ENCODE measurements at places on chromosomes 2 and 18.

DNA sequence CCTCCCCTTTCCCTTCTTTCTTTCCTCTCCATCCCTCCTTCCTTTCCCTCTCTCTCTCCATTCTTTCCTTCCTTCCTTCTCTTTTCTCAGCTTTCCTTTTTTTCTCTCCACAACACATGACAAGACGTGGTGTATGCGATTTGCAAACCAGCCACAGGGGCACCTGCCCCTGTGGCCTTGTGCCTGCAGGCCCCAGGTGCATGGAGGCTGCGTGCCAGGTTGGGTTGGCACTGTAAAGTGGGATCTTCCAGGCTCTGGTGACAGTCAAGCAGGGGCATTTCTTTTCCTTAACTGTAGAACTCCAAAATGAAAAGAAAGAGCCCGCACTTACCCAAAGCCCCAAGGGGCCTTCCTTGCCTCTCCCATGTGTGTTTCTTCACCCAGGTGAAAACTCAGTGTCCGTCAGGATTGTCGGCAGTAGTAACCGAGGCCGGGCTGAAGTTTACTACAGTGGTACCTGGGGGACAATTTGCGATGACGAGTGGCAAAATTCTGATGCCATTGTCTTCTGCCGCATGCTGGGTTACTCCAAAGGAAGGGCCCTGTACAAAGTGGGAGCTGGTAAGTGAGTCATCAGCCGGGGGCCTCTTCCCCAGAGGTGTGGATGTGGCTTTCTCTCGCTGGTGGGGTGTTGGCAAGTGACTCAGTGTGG is 50.9 kb downstream of the MARCO start:
- no peak for DNase-seq

DNA sequence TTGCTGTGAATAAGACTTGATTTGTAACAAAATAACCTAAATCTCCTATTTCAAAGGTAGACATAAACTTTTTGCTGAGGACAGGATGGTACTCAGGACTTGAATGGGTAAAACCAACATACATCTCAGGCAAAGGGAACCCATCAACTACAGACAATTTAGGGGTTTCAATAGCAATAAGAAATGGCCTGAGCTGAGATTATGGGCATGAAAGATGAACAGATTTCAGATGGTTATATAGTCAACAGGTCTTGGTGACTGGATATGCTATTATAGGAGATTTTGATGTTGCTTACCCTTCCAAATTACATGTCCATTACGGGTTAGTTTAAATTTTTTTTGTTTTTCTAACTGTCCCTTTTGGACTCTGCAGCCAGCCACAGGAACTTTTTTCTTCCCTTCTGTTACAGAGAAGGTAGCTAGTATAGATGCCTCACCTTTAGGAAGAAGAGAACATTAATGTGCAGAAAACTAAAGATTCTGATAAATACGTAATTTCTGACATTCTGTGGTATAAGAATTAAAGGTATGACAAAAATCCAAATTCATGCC is 4.6 kb downstream of the RPS27A start:
- DNase-seq: no peak

DNA sequence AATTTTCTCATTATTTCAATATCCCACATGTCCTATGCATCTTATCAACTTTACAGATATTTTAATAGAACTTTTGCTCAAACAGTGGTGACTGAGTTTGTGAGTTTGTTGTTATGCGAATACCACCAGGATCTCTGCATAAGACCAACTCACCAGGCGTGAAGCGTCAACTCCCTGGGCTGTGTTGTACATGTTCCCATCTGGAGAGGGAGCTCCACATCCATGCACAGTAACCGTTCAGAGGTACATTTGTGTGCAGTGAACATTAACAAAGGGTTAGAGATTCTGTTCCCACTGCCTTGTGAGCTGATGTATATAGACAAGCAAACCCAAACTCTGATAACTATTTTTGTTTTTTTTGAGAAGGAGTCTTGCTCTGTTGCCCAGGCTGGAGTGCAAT is 188.7 kb downstream of the MYT1L start:
- no peak for DNase-seq

GRCh38 chr18:6406075-6406909 is 8.4 kb downstream of the L3MBTL4 start:
- no peak for DNase-seq

- DNase-seq: no peak
These were observed 1.7 kb upstream of the GPR35 start for GRCh38 chr2:240623531-240624010.

GRCh38 chr2:212831671-212832199 is 293.1 kb upstream of the ERBB4 start:
- no peak for DNase-seq

DNA sequence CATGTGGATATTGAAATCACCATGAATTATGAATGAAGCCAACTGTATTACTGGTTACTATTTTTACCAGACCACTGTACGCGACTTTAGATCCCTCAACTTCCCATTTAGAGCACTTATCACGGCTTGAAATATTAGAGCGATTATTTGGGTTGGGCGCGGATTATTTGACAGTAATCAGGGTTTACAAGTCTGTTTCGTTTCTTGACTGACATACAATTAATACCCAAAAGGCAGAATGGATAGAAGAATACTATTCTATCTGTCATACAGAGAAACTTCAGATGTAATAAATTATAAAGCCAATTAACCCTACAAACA is 496 bp upstream of the NAPG start:
- DNase-seq: no peak

DNA sequence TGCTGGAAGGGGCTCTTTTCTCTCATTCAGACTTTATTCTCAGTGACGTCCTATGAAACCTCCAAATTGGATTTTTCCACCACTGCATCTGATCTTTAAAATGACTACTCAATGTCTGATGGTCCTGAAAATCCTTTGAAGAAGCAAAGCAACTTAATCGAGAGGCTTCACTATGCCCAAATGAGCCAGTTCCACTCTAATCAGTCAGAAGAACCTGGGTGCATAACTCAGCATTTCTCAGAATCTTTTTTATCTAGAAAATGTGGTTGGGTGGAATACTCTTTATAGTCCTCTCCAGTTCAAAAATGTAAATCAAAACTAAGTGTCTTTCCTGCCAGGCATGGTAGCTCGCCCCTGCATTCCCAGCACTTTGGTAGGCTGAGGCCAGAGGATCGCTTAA is 60.7 kb downstream of the PRELID3A start:
- no peak for DNase-seq

Data from RPMI8226 (cell line).